ENCODE measurements at places on chromosomes 16 and 17.
A peak's percentile ranks its signal among the peaks of the same experiment; 100 is the strongest.

DNA sequence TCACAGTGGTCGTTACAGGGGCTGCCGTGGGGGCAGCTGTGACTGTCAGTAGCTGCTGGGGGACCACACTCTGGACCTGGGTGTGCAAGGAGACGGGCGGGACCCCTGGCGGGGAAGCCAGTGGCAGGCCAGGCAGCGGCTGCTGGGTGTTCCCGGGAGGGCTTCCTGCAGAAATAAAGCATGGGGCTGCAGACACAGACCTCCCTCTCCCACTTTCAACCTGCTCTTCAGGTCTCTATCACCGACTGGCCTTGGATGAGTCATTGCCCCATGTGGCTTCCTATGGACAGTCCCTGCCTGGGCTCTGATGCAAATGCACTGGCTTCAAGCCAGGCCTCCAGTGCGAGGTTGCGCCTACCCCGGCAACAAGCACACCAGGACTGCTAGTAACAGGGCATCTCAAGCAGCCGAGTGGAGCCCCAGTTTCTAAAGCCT lies 17.2 kb downstream of the SREBF1 start:
- no peak for DNase-seq

GRCh38 chr17:59479141-59479540 lies 86.3 kb upstream of the DHX40 start:
- no peak for DNase-seq

DNA sequence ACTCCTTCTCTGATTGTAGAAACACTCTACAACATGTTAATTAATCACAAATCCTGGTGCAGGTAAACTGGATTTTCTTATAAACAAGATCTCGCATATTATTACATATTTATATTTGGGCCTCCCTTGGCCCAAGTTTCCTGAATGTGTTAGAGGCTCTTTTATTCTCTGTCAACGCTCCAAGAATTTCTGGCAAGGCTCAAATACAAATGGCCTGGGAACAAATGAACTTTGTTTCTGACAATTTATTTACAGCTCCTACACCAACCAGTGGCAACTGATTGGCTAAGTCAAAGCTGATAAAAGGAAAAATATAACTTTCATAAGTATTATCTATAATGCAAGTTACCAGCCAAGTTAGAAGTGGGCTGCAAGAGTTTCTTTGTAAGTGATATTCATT lies 64.9 kb upstream of the CORO6 start:
- no peak for DNase-seq

DNA sequence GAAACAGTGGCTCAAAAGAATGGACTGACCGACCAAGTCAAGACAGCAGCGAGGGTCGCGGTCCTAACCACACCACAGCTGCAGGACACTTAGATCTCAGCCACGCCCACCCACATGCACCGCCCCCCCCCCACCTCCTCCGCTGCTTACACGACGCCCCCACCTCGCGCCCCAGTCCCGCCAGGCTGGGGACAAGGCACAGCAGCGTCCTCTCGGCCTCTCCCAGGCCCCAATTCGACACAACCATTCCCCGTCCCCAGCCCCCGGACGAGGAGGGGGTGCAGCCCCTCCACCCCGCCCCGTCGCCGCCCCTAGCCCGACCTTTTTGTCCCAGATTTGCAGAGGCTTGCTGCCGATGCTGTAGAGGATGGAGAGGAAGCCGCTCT lies 477 bp downstream of the CFAP20 start:
- DNase-seq = peak; percentile 8

- no peak for DNase-seq
These were observed 343.0 kb downstream of the SNX29 start for GRCh38 chr16:12319428-12320035.

GRCh38 chr17:11256877-11257276 lies 15.9 kb downstream of the SHISA6 start:
- DNase-seq = no peak

DNA sequence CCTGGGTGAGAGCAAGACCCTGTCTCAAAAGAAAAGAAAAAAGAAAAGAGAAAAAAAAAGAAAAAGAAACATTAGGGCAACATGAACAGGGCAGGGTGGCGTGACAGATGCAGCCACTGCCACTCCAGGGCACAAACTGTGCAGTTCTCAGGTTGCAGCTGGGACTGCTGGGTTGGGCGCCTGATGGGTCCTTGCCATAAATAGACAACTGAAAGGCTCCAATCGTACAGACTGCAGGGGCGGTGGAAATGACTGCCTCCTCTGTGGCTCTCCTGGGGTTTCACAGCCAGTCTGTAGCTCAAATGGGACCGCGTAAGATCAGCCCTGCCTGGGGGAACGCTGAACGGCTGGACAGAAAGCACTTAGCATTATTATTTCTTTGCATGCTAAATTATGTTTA lies 130.7 kb downstream of the CPPED1 start:
- DNase-seq = no peak

DNA sequence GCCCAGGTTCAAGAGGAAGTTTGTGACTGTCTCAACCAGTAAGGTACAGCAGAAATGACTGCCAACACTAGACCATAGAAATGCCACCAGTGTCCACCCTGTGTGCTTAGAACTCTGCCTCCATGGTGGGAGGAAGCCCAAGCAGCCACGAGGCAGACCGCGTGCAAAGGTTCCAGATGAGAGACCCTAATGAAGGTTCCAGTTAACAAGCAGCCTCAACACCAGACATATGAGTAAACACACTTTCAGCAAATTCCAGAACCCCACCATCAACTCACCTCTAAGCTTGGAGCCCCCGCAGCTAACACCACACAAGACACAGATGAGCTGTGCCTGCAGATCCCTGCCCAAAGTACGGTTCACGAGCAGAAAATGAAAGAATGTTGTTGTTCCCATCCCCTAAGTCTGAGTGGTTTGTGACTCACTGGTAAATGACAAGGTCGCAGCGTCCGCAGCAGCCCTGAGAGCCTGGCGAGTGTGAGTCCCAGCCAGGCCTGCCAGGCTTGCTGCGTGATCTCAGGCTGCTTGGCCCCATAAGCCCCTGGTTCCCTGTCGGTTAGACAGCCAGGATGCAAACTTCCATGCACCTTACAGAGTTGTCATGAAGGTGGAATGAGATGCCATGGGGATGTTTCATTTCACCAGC lies 193.7 kb downstream of the C16orf95 start:
- no peak for DNase-seq

DNA sequence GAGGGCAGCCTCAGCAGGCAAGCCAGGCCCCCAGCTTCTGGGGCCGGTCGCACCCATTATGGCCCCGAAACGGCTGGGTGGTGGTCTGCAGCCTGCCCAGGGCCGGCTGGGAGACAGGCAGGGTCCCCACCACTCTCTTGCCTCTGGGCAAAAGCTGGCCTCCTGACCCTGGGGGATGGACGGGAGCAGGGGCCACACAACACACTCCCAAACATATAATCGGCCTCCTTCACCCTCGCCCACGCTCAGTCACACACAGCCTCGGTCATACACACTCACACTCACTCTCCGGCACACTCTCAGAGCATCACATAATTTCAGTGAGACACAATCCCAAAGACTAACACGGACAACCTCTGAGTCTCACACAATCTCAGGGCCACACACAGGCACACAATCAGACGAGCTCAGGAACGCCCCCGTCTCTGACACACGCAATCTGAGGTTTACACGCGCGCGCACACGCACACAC lies 589 bp downstream of the PEMT start:
- no peak for DNase-seq

GRCh38 chr17:46720408-46720807 lies 98.1 kb downstream of the WNT3 start:
- no peak for DNase-seq

DNA sequence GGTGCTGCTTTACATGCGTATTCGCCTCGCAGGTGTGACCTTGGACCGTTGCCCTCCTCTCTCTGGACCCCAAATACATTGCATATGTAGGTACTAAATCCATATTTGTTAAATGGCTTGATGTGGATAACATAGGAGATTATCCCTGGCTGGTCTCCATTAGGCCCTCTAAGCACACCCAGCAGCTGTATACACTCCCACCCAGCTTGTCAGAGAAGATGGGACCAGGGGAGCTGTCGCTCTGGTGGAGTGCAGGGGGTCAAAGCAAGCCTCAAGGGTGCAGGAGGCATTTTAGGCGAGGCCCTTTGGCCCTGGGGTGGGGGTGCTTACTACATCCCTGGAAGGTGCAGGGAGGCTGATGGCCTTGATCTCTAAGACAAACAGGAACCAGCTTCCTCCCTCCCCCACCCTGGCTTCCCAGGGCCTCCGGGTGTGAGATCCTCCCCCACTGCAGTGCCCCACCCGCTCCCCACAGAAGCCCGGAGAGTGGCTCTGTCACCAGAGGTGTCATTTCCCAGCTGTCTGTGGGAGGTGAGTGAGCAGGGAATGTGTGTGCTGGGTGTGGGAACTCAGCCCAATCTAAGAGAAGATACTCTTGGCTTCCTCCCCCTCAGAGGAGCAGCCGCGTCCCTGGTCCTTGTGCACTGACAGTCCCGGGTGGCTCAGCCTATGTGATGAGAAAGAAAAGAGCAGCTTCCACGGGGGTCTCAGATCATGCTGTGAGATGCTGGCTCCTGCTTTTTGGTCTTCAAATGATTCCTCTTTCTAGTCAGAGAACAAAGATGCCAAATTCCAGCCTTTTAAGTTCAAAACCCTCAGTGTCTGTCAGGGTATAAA lies 1.4 kb upstream of the VAMP2 start:
- DNase-seq = no peak

- DNase-seq = no peak
These were observed 25.0 kb upstream of the ADAM11 start for GRCh38 chr17:44733753-44734152.

All from stimulated activated CD8-positive, alpha-beta memory T cell treated with anti-CD3 and anti-CD28 coated beads, Interleukin-15, amount 100 ng/mL, for 24 hours (primary cell).